ENCODE measurements at places on chromosomes 7 and 10. TPM values are rescaled to one million over a fixed set of nuclear protein-coding genes. Genes with fewer than 3 reads are reported as not detected.

- DNase-seq = no peak
Observed at GRCh38 chr7:97573065-97573464, 158.8 kb upstream of the TAC1 start.

DNA sequence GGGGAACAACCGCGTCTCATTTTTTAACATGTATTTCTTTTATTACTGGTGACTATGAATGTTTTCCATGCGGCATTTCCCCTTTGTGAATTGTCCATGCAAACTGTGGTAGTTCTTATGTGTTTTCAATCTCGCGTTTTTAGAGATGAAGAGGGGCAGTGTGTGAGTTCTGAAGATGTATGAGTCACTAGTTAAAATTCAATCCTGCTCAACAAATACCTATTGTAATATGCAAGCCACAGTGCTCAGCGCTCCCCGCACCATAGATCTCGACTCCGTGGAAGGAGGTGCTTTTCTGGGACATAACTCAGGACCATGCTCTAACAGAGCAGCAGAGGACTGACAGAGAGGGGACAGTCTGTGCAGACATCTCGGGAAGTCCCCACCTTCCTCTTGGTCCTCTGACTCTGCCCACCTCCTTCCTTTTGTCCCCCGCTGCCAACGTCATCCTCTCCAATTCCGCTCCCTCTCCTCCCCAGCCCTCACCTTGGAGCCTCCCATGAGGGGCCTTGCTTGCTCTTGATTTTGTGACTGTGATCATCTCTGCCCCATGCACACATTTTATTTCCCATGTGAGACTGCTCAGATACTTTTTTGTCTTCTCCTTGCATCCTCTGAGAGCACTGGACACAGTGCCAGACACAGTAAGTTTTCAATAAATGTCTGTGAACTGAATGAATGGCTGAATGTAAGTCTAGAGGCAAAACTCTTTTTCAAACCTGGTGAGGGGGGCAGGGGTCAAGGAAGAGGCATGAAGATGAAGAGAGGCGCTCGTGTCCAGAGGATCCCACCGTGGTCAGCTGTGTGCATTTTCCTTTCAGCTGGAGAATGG is 42.7 kb upstream of the PLEKHA1 start:
- DNase-seq = no peak

GRCh38 chr7:47968847-47969774 is 10.3 kb downstream of the HUS1 start:
- peak; percentile 41 for DNase-seq

GPR26 gene
- total RNA-seq = not detected

Measured in CD4-positive, alpha-beta T cell (primary cell).